ENCODE measurements at places on chromosomes 12 and 14.

- DNase-seq, result no peak
These were observed 54.6 kb upstream of the ATF7IP start for GRCh38 chr12:14310866-14311265.

GRCh38 chr14:75467763-75468162 lies 39.9 kb downstream of the JDP2 start:
- no peak for DNase-seq

- DNase-seq, result no peak
These were observed 27.9 kb downstream of the BORCS5 start for GRCh38 chr12:12384571-12385340.

DNA sequence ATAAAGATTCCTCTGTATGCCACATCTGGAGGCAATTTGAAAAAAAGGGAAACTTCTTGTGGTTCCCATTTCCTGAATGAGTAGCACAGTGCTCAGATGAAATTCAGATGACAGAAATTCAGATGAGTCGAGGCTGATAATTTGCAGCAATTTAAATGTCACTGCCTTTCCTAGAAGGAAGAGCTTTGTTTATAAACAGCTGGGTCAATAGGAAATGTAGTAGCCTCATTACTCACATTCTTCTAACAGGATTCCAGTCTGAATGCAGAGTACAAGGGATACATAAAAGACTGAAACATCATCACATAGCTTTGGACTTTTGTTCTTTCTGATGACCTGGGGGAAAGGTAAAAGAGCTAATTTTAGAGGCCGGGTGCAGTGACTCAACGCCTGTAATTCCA lies 11.3 kb upstream of the DACT1 start:
- DNase-seq, result no peak

DNA sequence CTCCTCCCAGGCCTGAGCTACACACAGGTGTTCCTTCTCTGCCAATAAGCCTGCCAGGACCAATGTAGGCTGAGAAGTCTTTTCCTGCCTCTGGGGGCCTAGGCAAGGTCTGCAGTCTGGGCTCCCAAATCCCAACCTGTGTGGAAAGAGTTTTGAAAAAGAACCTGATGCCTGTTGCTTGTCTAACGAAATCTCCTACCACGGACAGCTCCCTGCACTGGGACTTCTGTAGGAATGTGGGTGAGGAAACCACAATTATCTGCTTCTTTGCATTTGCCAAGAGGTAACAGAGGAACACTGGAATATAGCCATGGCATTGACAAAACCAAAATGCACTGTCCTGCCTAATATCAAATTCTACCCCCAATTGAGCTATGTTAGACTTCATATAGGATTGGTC lies 877.0 kb upstream of the TMEM132C start:
- no peak for DNase-seq

- no peak for DNase-seq
These were observed 13.1 kb downstream of the PAWR start for GRCh38 chr12:79677672-79678071.

DNA sequence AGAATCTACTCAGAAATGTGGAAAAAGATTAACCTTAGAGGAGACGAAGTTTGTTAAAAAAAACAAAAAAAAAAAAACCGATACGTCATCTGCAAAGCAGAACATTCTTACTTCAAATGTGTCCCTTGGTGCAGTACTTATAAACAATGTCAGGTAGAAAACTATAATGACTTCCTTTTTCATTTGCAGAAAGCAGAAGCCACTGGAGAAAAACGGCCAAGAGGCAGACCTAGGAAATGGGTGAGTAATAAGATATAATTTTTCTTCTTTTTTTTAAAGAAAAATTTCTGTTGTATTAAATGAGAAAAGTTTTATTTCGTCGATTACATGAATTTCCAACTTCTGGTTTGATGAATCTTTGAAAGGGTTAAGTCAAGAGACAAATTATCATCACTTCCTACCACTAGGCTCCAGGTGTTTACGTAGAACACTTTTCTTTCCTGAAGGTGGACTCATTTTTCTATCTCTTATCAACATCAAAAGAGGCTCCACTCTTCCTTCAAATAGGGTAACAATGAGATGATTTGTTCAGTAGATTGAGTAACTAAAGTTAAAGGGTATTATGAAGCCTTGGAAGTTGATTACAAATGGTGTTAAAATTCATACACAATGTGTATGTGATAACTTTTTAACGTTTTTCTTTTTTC lies 14.2 kb downstream of the HMGA2 start:
- no peak for DNase-seq

DNA sequence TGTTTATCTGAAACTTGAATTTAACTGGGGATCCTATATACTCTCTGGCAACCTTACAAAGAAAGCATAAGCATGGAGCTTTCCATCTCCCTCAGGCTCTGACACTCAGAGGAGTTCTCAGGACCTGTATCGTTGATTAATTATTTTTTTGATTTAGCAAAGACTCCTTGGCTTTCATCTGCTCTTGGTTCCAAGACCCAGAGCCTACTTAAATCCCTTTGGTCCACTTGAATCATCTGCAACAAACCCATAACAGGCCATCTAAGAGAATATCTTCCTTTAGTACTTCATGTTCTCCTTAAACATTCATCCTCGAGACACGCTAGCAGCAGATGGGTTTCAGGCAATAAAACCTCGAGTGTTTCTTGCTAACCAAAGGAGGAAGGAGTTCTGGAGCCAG lies 85.4 kb downstream of the ZFP36L1 start:
- DNase-seq, result no peak

DNA sequence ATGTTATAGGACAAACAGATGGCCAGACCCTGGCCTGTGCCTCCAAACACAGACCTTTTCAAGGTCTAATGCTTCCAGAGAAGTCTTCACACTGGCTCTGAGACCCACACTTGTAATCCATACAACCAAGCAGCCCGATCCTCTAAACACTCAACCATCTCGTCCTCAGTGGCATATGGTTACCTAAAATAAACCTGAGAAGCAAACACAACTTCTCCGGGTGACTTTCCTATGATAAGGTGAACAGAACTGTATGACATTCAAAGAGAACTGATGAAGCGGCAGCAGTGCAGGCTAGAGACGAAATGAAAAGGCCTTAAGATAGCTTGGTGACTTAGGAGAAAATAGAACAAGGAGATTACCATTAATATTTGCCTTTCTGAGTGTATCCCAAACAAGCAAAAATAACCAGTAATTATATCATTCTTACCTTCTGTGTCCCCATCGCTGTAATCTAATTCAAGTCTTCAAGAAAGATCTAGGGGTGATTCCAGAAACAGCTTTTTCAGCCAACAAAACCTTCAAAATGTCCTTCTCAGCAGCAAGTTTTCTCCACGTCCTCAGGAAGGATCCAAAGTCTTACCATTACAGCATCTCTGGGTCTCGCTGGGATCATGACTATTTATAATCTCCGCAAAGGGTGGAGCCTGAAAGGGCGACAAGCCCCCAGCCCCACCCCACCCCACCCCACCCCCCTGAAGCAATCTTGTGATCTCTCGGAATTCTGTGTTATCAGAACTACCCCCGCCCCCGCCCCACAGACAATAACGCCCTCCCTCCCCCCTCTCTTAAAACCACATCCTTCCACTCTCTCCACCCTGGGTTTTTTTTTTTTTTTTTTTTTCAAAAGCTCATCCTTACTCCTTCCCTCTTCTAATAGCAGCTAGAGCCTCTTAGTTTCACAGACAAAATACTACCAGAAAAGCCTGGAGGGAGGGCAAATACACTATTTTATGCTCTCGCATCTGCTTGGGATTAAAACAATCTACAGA lies at the start of gene SLC2A3:
SLC2A3 (minus strand) TSS at position 598 of the 992 bp plus-strand sequence; CDS start at position 445, 153 bp downstream.
- peak; percentile 50 for DNase-seq

GRCh38 chr12:19771858-19772257 lies 332.6 kb downstream of the AEBP2 start:
- DNase-seq, result no peak

DNA sequence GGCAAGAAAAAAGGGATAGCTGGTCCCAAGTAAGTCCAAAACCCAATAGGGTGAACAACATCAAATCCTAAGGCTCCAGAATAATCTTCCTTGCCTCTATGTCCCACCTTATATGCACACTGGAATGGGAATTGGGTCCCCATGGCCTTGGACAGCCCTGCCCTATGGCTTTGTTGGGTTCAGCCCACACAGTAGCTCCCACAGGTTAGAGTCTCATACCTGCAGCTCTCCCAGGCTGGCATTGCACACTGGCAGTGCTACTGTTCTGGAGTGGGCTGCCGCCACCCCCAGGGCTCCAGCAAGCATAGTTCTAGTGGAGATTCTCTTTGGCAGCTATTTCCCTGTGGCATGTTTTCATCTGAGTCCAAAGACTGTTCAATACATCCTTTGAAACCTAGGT lies 352.4 kb upstream of the CLEC14A start:
- DNase-seq, result no peak

DNA sequence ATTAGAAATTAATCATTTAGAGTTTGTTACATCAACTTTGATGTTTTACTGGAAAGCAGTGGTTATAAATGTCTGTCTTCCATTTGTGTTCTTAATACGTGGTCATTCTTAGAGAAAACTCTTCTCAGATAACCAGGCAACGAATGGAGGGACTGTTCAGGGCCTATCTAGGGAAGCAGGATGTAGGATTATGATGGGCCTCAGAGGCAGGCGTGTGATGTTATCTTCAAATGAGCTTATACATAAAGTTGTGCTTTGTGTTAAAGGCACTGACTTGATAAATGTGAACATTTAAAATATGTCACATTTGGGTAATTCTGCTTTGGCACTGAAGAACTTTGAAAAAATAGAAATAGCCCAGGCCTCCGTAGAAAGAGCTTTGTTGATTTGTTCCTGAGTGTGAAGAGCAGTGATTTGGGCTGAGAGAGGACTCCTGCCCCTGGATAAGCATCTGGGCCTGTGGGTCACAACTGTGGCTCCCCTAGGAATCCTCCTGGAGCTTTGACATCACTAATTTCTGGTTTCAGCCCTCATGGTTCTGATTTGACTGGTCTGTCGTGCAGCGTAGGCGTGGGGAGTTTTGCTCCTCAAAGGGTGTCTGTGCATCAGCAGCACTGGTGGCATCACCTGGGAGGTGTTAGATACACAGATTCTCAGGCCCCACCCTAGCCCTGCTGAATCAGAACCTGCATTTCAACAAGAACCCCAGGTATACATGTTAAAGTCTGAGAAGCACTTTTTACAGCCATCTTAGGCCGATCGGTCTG lies 55.4 kb downstream of the SAMD4A start:
- peak; percentile 59 for DNase-seq

- no peak for DNase-seq
These were observed 1.3 kb downstream of the NKX2-8 start for GRCh38 chr14:36580856-36581831.

- no peak for DNase-seq
These were observed 159.3 kb downstream of the DYRK2 start for GRCh38 chr12:67807814-67808213.

DNA sequence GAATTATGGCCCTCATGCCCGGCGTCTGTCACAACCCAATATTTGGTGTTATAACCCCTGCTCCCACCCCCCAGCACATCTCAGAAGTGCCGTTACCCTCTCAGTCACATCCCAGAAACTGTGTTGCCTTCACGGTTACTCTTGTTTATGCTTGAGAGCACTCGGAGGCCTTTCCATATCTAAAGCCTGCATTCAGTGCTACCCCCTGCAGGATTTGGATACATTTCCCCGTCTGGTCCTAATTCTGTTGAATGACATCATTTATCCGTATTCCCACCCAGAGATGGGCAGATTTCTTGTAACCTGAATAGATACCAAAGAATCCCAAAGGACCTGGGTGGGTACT lies 19.1 kb upstream of the FOS start:
- DNase-seq, result no peak

- DNase-seq, result no peak
These were observed 46.1 kb downstream of the RASSF3 start for GRCh38 chr12:64656429-64656828.

DNA sequence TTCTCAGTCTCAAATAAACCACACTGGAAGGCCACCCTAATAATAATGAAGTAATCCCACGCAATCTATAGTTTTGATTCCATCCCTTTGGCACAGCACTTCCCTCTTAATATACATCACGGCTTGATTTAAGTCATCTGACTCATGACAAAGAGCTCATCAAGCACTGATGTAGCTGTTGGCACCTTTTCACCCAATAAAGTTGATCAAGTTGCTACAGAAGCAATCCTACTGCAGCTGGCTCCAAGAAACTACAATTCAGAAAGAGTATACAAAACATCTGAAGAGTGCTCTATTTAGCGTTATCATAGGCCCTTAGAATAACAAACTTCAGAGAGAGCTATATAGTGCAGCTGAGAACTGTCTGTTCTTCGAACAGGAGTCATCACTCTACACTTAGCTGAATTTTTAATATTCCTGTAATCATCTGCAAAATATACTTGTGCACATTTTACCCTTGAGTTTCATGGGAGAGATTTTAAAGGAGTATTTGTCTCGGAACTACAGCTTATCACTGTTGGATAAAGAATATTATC lies 94.9 kb downstream of the OSBPL8 start:
- DNase-seq, result no peak

DNA sequence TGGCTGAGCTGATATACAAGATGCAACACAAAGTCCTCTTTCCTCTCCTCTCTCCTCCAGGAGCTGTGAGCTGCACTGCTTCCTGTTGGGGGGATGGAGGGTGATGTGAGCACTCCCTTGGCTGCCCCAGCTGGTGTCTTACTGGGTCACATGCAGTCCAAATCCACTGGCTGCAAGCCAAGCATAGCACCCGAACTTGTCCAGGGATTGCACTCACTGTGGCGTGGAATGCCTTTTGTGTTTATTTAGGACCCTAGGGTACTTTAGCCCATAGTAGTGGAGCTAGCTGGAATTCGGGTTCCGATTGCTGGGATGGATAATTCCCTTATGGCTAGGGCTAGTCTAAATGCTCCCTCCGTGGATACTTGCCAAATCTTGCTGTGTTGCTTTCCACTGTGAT lies 424.9 kb upstream of the SYT1 start:
- DNase-seq, result no peak

GRCh38 chr12:47725893-47726292 lies 603 bp upstream of the ENDOU start:
- DNase-seq, result peak; percentile 4

DNA sequence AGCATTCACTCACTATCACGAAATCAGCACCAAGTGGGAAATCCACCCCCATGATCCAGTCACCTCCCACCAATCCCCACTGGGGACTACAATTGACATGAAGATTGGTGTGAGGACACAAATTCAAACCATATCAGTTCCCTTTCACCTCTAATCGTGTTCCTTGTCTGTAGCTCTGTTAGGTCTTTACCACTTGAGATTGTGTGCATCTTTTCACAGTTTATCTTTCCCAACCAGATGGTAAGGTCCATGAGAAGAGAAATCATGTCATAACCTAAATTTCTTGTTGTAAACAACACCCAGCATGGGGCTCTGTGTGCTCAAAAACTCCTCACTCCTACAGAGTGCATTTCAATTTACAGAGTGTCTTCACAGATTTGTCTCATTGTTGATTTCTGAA lies 27.1 kb upstream of the PCED1B start:
- no peak for DNase-seq
